BJ (cell line): ENCODE measurements at places on chromosomes 7 and 10.

- DNase-seq, result no peak
Measured at GRCh38 chr10:96411716-96412320, 53.0 kb upstream of the OPALIN start.

DNA sequence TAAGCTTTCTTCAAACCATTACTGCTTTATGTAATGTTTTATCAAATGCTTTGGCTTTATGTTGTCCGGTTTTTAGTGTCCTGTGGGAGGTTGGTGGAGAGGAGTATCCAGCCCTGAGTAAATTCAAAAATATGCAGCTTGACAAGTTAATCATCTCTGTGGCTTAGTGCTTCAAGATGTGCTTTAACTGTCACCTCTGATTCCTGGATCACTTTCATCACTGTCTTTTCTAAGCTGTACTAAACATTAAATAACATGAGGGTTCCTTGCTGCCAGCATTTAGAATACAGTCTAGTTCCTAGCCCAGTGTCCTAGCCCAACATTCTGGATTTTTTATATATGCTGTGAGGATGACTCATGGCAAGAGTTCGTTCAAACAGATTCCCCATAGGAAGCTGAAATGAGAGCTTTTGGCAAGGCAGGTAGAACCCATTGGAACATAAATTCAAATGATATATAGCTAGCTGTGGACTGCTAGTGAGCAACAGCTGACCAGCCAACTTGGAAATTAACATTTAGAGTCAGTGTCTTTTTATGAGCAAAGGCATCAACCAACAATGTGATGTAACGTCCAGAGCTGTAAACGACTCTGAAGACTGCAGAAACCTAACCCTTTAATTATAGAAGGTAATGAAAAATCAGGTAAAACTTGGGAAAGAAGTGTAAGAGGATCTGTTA lies 80.6 kb upstream of the OIT3 start:
- DNase-seq, result peak; percentile 56

- DNase-seq, result no peak
Measured at GRCh38 chr7:105745681-105746330, 130.6 kb downstream of the ATXN7L1 start.

DNA sequence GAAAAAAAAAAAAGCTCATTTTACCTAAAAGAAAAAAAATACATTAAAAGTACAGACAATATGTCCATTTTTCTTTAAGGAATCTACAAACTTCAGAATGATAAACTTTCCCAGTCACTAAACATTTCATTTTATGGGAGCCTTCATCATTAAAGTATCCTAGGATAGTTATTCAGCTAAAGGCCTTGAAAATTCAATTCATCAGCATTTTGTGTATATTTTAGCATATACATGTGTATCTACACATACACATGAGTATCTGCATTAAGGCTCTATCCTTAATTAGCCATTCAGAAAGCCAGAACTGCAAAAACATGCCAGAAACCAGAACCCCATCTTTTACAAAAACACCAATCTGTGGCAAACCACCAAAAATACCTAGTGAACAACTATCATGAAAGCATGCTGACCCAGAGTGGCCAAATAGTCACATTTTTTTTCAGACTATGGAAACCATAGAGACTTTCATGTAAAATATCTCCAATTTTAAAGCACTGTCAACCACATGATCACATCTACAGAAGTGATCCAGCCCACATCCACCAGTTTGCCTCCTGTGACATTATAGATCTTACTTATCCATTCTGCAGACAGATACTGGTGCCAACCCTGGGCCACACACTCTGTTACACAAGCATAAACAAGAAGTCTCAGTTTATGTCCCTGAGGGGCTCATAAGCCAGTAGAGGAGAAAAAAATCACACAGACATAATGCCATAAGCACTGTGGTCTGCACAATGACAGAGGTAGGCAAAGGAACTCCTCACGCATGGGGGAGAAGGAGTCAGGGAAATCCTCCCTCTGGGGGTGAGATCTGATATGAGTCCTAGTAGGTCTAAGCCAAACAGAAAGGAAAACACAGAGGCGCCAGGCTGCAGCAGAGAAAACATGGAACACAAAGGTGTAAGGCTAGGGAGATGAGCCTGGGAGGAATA lies 79.2 kb downstream of the SRPK2 start:
- no peak for DNase-seq

- no peak for DNase-seq
Measured at GRCh38 chr10:113540845-113541548, 11.9 kb upstream of the HABP2 start.

DNA sequence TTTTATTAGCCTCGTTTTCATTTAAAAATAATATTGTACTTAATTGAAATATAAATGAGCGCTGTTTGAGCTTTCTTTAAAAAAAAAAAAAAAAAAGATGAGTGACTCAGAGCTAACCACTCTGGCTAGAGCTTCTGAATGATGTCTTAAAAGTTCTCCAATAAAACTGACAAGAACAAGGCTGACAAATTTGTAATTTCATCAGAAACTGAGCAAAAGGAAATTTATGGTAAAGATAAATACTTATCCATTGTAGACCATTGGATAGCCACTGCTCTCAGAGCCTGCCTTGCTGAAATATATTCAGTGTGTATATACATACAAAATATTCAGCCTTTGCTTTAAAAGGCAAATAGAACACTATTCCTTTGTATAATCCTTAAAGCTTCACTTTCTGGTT lies 91.2 kb upstream of the OIT3 start:
- DNase-seq, result no peak

DNA sequence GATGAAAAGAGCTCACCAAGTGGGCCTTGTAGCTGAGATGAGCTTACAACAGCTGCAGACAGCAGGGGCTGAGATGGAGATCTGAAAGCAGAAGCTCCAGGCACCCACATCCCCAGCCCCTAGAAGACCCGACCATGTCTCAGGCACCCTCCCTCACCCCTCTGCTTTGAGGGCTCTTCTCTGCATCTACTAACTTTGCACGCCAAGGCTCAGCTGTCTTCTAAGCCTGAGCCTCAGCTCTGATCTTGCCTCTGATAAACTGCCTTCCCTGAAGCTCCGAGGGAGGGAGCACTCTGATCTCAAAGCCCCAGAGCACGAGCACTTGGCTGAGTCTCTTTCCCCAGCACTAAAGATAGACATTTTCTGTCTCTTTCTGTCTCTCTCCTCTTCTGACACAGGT lies 42.0 kb downstream of the ANXA8 start:
- no peak for DNase-seq

DNA sequence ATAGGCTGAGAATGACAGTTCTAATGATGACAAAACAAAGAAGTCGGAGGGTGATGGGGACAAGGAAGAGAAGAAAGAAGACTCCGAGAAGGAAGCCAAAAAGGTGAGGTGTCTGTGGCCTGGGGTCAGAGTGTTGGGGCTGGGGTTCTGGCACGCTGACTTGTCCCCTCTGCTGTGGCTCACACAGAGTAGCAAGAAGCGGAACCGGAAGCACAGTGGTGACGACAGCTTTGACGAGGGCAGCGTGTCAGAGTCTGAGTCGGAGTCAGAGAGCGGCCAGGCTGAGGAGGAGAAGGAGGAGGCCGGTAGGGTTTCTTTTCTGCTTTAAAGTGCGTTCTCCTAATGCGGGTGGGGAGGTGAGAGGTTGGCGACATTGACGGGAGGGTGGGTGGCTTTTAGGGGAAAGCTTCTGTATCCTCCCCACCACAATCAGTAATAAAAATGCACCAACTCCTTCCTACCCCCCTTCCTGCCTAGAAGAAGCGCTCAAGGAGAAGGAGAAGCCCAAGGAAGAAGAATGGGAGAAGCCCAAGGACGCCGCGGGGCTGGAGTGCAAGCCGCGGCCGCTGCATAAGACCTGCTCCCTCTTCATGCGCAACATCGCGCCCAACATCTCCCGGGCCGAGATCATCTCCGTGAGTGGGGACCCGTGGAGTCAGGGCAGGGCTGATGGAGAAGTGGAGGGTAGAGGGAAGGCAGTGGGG lies 4.6 kb downstream of the UFSP1 start:
- no peak for DNase-seq

DNA sequence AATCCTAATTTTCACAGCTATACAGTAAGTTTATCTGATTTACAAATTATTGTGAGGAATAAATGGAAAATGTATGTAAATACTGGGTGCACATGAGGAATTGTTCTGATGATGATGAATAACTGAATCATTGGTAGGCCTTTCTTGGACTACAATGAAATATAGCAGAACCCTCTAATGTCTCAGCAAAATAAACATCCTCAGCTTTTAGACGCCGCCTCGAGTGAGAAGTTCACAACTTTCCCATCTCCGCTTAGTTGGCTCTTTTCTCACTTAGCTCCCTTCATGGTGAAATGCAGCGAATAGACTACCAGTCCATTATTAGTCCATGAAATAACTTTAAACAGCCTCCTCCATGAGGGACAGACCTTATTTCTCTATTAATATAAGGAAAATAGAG lies 182.3 kb downstream of the BICC1 start:
- DNase-seq, result no peak

DNA sequence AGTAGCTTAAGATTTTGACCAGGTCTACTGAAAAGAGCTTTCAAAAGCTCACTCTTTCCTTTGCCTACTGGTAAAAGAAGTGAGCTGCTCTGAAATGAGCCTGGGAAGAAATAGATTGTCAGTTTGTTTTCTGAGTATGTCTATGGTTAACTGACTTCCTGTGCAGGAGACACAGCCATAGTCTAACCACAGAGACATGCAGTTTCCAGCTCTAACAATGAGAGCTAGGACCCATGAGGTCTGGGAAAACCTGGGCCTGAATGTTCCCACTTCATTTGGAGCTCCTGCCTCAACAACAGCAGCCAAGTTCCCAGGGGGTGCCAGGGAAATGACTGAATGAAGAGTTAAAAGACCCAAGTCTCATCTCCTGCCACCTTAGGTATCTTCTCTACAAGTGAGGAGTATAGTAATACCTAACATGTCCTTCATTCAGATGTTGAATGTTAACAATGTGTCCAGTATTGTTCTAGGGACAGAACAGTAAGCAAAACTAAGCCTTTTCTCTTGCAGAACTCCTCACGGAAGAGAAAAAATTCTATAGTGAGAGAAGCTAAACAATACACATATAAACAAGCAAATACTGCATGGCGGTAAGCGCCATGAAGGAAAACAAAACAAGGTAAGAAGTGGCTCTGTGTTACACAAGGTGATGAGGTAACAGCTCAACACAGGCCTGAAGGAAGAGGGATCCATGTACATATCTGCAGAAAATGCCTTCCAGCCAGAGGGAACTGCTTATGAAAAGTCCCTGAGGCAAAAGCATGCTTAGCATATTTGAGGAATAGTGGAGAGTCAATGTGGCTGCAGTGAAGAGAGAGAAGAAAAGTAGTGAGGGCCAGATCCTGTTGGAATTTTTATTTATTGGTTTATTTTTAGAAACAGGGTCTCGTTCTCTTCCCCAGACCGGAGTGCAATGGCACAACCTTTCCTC lies 26.4 kb upstream of the ANKRD1 start:
- DNase-seq, result no peak

DNA sequence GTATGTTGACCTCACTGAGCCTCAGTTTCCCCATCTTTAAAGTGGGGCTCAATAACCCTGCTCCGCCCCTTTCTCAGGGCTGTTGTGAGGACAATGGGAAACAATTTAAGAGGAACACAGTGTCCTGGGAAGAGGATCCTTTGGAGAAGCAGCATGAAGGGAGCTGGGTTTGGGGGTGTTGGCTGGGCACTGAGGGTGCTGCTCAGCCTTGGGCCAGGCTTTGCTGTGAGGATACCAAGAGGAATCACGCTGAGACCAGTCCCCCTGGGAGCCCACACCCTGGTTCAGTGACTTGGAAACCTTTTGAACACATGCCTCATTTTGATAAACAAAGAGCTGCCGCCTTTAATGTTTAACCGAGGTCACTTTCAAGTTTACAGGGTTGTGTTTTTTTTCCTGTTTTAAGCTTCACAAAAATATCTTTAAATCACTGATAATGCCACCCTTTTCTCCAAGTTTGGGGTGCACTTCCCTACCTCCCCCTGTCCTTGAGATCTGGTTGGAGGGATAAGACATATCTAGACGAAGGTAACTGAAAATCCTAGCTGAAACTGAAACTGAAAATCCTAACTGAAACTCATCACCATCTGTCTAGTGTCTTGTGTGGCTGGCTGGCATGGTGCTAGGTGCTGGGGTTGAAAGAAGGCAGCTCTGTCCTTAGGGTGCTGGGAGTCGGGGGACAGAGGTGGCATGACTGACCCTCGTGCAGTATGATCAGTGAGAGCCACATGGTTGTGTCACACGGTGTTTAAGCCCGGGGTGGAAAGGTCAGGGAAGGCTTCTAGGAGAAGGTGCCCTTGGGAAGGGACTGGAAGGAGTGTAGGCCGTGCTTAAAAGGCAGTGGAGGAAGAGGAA lies 27.7 kb downstream of the ZNF775 start:
- no peak for DNase-seq

- no peak for DNase-seq
Measured at GRCh38 chr10:11179516-11180105, 161.9 kb downstream of the CELF2 start.

- no peak for DNase-seq
Measured at GRCh38 chr7:155198196-155198892, 99.3 kb upstream of the INSIG1 start.

DNA sequence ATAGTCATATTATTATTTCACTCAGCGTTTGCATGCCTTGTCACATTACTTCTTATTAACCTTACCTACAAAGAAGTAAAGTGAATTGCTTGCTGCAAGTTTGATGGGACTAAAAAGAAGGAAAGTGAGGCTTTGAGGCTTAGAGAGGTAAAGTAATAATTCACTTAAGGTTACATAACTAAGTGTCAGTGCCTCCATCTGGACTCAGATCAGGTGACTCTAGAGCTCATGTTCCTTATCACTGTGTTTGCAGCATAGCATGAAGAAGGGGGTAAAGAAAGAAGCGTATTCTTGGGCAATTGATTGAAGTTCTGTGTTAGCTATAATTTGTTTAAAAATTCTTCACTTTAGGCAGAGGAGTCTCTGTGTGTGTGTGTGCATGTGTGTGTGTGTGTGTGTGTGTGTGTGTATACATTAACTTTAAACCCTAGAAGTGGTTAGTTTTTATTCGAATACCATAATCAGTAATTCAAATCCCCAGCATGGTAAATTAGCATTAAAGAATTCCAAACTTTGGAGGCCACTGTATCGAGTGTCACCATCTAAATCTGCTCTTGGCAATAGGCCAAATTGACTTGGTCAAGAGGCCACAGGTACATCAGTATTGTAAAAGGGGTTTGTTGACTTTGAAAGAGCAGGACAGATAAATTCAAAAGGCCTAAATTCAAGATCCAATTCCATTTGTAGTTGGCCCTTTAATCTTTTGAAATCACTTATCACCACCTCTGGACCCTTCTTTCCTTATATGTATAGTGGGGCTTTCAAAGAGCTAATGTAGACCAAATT lies 2.2 kb upstream of the PON3 start:
- DNase-seq, result no peak

GRCh38 chr7:123727071-123727837 lies 21.5 kb downstream of the WASL start:
- peak; percentile 69 for DNase-seq
